ENCODE measurements at places on chromosomes 5 and 9.

DNA sequence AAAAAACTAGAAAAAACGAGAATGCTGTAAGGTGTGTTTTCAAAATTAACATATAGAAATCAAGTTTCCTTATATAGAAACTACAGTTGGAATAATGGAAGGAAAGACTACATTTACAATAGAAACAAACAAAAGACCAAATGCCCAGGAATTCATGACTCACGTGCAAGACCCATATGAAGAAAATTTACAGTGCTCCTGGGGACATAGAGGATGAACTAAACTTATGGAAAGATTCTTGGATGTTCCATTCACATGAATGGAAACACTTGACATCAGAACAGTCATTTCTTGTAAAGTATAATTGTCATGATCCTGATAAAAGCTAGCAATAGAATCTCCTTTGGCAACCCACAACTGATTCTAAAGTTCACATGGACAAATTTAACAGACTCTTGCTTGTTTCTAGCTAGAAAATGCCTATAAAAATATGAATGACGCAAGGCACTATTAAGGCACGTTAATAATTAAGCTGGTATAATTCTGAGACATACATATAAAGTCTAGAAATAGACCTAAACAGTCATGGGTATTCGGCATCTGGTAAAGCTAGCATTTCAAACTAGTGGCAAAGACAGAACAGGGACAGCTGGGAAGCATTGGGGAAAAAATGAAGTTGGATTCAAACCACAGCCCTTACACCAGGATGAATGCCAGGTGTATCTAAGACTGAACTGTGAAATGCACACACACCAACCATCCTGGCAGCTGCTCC, 5.1 kb upstream of the ZFP62 start:
- DNase-seq, result no peak

- DNase-seq, result no peak
Observed at GRCh38 chr9:6212722-6213375, 2.8 kb upstream of the IL33 start.

- DNase-seq, result no peak
Observed at GRCh38 chr9:98806394-98807035, 955 bp upstream of the GALNT12 start.

GRCh38 chr9:81526587-81526986, 162.8 kb downstream of the TLE1 start:
- no peak for DNase-seq

DNA sequence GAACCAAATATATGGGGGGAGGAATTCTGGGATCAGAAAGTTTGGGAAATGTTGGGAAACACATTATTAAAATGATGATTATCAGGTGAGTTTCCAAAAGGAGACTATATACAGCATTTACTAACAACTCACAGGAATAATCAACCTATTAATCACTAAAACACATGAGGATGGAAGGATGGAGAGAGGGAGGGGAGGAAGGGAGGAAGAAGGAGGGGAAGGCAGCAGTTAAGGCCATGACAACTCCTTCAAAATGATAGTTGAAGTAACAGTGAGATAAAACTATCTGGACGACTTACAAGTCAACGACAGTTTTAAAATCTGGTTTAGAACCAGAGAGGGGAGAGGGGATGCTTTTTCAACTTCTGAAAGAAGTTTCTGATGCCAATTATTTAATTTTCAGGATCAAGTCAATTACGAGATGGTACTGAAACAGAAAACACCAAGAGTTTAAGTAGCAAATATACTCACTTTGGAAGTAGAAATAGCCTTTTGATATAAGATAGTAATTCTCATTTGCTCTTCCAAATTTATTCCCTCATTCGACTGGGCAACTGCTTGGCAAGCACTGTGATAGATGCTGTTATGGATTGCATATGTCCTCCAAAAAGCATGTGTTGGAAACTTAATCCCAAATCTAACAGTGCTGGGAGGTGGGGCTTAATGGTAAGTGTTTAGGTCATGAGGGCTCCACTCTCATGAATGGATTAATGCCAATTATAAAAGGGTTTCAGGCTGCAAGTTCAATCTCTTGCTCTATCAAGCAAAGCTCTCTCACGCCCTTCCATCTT, 30.4 kb downstream of the FBXW11 start:
- no peak for DNase-seq

GRCh38 chr9:127884427-127884911, 7.0 kb upstream of the AK1 start:
- DNase-seq, result no peak

DNA sequence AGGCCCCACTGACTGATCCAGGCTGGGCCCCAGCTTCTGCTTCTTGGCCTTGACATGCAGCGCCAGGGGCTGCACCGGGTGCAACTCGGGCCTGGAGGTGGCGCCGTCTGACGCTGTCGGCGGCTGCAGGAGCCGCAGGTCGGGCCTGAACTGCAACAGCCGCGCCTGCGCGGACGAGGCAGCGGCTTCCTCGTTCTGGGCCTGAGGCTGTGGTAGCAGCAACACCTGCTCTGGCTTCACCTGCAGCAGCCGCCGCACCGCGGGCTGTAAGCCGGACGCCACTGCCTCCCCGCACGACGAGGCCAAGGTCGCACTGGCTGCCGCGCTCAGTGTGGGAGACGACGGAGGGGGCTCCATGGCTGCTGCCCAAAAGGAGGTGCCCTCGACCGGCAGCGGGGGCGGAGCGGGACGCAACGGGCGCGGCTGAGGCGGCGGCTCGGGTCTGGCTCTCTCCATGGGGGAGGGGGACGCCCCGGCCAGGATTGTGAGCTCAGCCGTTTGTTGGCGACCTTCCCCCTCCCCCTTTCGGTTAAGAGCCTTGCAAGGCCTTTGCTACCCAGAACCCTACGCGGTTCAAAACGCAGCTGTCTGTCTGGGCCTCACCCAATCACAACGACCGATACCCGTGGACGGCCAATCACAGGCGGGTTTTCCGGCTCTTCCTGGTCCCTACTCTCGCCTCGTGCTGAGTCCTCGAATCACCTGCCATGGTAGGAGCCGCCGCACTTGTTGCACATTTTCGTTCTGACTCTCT, 438 bp downstream of the SOX30 start:
- DNase-seq, result peak; percentile 74

GRCh38 chr5:143552680-143553079, 149.2 kb upstream of the NR3C1 start:
- DNase-seq, result no peak

DNA sequence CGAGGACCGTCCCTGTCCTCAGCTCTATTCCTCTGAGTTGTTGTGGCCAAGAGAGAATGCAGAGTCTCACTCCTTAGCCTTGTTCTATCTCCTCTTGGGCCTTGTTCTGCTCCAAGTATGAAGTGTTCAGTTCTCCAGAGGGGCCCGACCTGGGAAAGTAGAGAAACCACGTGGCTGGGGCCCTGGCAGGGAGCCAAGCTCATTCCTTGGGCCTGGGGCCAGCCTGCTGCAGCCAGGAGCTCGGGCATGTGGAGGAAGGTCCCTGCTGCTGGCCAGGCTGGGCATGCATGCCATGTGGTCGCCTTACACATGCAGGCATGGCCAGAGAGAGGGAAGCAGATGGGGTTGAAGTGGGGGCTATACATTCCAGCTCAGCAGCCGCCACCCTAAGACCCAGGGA, 60.7 kb downstream of the COL27A1 start:
- DNase-seq, result no peak

- DNase-seq, result no peak
Observed at GRCh38 chr5:88390096-88390441, 121.4 kb upstream of the TMEM161B start.

DNA sequence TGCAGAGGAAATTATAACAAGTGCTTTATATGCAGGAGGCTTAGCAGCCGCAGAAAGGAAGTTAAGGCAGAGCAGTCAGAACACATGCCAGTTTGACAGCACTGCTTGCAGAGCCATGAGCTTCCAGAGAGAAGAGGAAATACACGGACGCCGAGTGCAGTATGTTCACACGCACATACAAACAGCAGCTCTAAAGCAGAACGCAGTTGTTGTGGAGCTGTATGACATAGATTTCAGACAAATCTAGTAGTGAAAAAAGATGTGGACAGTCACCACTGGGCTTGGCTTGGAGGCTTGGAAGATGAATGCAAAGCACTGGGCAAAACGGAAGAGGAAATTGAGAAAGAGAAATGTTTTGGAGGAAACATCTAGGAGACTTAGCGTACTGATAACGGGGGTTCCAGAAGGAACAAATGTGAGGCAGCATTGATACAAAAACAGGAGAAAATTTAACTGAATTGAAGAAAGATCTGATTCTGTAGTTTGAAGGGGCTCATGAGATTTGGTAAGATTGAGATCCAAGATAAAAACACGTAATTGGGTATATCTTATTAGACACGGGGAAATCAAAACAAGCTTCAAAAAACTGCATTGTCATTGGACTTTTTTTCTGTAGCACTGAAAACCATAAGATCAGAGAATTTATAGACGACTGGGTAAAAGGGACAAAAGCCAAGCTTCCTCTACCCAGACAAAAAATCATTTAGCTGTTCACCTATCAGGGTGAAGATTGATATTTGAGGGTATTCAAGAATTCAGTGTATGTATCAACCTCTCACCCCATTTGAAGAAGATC, 19.6 kb upstream of the ROPN1L start:
- DNase-seq, result no peak

DNA sequence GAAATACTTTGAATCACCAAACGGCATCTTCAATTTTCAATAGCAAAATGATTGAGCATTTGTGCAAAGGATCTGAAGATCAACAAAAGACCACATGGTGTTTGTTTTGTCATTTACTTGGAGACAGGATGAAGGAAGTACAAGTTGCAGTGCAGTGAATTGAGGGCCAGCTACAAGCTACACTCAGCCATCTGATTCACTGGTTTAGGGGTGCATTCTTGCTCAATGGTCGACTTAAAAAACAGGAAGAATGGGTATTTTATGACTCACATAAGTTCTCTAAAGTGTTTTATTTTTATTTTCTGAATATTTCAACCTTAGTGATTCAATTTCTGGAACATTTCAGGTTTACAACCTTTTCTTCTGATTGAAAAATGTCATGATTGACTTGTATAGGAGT, 412.1 kb upstream of the ADAMTSL1 start:
- DNase-seq, result no peak

DNA sequence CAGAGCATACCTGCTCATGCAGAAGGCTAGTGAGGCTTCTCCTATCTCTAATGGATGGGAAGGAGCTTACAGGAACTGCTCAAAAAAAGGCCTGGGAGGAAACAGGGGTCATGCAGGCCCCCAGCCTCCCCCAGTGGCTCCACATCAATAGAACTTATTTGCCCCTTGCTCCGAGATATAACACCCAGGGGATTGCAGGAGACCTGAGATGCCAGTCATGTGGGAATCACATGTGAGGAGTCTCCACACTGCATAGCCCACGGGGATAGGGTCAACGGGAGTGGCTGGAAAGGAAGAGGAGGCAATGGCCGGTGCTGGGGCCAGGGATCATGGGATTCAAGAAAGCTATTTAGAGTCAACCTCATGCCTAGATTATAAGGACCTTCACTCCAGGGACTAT, 76.2 kb downstream of the NRG2 start:
- DNase-seq, result no peak

- DNase-seq, result no peak
Observed at GRCh38 chr9:127946728-127947127, 9.1 kb upstream of the DPM2 start.

DNA sequence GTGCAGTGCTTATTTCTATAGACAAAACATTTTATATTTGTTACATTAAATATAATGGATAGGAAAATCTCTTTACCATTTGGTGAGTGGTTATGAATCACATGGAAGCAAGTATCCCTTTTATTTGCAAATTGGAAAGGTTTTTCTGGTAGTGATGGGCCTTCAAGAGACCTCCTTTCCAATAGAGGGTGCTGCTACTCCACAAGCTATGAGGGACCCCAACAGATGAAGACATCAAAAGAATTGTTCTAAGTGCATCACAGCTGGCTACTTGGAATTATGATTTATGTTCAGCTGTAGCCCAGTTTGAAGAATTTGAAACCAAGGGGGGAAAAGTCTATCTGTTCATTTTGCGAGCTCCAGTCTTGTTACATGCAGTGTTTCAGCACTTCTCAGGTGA, 493.7 kb upstream of the SGCD start:
- DNase-seq, result no peak

GRCh38 chr9:13034694-13035002, 244.8 kb downstream of the MPDZ start:
- DNase-seq, result no peak

DNA sequence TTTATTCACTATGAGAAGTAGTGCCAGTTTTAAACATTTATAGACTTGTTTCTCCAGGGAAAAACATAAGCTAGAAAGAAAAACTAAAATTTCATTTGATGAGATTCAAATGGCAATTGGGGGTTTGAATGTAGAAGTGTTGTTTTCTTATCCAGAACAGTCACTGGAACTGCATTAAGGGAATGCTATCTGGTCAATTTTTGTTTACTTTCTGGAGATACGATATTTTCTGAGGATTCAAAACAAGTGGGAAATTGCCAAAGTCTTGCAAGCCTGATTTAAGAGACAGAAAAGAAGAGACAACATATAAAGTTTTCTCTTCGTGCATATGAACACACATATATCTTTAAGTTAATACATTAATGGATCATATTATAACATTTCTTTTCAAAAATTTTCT, 118.4 kb downstream of the NXNL2 start:
- DNase-seq, result no peak

DNA sequence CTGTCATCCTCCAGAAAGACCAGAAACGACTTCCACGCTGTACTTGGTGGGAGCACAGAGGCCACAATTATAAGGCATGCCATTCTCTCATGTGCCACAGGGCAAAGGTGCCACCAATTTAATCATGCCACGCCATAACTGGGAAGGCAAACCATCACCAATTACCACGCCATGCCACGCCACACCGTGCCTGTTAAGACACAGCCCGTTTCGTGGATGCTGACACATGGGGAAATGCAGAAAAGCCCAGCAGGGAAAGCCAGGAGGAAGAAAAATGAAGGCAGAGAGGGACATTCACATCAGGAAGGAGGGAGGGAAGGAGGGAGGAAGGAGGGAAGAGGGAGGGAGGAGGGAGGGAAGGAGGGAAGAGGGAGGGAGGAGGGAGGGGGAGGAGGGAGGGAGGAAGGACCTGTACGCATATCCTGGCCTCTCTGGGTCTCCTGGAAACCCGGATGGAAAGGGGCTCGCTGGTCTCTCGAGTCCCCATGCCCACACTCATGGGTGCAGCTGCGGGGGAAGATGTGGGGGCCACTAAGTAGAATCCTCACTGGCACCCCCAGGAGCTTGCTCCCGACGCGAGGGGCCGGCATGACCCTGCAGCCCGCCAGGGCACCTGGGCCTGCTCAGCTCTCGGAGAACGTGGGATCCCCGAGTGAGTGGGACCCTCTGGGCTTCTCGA, 61.7 kb upstream of the UBAC1 start:
- DNase-seq, result no peak

- no peak for DNase-seq
Observed at GRCh38 chr5:150296496-150296895, 6.2 kb downstream of the ARSI start.

DNA sequence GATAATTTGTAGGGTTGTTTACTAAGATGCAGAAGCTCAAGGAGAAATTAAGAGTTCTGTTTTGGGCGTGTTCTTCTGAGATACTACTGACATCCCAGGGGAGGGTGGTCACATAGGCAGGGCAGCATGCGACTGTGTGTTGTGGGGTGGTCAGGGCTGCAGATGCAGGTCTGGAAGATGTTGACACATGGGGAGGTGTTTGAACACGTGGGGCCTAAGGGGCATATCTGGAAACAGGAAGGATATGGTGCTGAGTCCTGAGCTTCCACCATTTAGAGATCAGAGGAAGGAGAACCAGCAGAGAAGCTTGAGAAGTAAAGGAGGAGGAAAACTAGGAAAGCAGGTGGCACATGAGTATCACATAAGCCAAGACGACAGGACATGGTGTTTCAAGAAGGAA, 228.2 kb downstream of the ADGRV1 start:
- DNase-seq, result no peak

GRCh38 chr5:177313561-177314259, 2.0 kb upstream of the MXD3 start:
- no peak for DNase-seq
